Caudate nucleus (tissue), 63 donors: ENCODE measurements at places on chromosomes 11 and 22.
A peak's percentile ranks its signal among the peaks of the same experiment; 100 is the strongest.

DNA sequence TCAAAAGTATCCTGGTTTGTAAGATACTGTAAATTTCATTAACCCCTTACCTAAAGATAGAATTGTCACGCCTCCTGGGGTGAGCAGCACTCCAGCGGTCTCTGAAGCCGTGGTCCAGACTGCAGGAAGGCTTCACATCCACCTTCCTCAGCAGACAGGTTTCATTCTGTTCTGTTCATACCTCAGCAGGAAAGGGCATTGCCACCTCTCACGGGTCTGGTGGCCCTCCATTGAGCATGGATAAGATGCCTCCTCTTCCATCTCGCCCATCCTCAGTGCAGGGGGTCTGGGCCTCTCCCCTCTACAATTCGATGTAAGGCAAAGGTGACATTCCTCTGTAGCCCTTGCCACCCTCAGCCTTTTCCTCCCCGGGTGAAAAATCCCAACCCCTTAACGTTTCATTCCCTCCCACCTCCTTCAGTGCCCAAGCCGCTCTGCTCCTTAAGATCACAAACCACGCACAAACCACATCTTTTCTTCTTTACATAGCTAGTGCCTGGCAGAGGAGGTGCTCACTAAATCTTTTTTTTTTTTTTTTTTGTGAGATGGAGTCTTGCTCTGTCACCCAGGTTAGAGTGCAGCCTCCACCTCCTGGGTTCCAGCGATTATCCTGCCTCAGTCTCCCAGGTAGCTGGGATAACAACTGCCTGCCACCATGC lies 28.5 kb downstream of the RPUSD4 start:
- no peak for DNase-seq

DNA sequence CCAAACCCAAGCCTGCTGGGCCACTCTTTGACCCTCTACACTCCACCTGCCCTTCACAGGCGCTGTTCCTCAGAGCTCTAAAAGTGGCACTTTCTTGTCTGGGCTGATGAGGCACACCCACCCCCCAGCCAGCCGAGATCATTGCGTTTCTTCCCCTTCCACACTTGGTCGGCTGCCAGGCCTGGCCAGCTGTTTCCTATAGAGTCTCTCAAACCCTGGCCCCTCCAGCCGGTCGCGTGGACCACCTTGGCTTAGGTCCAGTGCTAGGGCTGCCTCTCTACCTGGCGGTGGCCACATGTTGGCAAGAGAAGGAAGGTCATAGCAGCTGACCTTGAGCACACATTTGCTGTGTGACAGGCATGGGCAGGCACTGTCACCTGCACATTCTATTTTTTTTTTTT lies 60.6 kb downstream of the PPP6R2 start:
- no peak for DNase-seq

GRCh38 chr11:104705490-104706190 lies 192.6 kb downstream of the CASP12 start:
- DNase-seq, result no peak

DNA sequence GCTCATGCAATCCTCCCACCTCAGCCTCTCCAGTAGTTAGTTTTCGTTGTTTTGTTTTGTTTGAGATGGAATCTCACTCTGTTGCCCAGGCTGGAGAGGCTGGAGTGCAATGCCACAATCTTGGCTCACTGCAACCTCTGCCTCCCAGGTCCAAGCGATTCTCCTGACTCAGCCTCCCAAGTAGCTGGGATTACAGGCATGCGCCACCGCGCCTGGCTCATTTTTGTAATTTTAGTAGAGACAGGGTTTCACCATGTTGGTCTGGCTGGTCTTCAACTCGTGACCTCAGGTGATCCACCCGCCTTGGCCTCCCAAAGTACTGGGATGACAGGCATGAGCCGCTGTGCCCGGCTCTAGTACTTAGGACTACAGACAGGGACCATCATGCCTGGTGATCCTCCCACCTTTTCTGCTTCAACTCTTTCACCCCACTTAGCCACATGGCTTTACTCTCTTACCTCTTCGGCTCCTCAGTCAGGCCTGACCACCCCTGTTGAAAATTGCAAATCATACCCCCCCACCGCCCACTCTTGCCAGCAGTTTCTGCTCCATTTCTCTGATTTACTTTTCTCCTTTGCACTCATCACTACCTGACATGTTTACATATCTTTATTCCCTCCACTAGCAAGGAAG lies 157.1 kb upstream of the GRK3 start:
- DNase-seq, result no peak

DNA sequence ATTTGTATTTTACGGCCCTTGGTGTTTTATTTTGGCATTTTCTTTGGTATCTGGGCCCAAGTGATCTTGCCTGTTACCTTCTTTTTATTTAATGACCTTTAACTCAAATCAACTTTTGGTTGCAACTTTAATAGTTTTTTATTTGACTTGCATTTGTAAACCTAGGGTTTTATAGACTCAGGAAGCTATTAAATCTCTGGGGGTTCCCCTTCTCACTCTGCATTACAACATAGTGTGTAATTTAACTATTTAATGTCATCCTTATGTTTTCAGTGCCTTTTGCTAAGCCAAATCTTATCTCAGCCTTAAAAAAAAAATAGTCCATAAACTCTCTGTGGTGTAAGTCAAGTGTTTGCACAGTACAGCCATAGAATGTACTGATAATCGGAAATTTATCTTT lies 3.4 kb downstream of the FJX1 start:
- DNase-seq, result no peak

DNA sequence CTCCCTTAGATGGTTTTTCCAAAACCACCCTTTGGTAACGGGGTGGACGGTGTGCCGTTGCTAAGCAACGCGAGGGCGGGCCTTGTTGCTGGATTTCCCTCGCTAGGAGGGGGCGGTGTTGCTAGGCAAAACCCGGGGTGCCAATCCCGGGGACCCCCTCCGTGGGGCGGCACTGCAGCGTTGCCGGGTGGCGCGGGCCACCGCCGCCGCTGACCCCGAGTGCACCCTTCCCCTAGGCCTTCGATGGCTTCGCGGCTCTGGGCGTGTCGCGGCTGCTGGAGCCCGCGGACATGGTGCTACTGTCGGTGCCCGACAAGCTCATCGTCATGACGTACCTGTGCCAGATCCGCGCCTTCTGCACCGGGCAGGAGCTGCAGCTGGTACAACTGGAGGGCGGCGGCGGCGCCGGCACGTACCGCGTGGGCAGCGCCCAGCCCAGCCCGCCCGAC lies 8.9 kb downstream of the EHBP1L1 start:
- no peak for DNase-seq

GRCh38 chr11:109956124-109956793 lies 136.9 kb upstream of the ZC3H12C start:
- DNase-seq, result no peak

DNA sequence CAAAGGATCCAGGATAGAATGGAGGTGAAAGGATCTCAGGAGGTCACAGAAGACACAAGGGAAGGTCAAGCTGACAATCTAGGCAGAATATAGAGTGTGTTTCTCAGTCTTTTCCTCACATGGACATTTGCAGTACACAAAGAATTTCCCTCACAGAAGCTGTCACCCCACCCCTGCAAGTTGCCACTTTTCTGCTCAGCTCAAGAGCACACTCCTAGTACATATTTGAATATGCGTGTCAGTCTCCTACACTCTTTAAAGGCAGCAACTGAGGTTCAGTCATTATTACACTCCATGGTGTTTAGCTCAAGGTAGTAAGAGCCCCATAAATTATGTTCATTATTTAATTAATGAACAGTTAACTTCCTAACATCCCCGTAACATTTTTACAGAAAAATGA lies 59.1 kb downstream of the ETS1 start:
- DNase-seq, result no peak

DNA sequence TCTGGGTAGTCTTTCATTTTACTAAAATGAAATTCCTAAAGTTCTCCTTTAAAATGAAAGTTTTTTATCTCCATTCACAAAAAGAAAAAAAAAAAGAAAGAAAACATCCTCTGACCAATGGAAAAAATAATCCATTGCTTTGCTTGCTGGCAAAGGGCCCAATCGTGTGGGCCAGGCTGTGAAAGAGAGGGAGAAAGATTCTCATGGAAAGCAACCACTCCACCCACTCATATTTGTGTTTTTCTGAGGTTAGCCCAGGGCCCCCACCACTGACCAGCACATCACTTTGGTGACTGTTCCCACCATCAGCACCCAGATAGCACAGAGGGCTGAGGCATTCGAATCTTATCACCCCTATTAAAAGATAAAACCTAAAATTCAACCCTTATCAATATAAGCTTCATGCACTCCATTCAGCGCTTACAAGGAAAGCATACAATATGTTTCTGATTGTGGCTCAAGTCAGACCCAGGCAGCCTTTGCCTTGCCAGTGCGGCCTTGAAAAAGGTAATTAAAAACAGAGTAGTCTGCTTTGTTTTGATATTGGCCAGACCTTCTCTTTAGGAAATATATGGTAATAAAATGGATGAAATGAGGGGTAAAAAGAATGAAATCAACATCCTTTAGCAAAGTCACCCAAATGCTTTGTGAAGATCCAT lies 192.8 kb downstream of the ETS1 start:
- DNase-seq, result no peak

DNA sequence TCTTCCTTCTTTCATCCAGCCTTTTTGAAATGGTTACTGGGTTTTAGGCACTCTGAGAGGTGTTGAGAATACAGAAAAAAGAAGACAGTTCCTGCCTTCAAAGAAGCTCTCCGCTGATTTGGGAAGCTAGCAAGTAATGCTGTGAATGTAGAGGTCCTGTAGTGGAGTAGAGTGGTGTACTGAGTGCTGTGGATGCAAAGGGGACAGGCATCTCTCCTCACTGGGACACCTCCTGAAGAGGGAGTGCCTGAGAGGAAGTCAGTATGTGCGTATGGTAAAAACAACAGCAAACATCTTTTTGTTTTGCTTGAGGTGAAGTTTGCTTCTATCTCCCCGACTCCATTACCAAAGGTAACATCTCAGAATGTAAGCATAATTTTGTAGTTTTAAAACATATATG lies 77.5 kb downstream of the EXT2 start:
- no peak for DNase-seq

DNA sequence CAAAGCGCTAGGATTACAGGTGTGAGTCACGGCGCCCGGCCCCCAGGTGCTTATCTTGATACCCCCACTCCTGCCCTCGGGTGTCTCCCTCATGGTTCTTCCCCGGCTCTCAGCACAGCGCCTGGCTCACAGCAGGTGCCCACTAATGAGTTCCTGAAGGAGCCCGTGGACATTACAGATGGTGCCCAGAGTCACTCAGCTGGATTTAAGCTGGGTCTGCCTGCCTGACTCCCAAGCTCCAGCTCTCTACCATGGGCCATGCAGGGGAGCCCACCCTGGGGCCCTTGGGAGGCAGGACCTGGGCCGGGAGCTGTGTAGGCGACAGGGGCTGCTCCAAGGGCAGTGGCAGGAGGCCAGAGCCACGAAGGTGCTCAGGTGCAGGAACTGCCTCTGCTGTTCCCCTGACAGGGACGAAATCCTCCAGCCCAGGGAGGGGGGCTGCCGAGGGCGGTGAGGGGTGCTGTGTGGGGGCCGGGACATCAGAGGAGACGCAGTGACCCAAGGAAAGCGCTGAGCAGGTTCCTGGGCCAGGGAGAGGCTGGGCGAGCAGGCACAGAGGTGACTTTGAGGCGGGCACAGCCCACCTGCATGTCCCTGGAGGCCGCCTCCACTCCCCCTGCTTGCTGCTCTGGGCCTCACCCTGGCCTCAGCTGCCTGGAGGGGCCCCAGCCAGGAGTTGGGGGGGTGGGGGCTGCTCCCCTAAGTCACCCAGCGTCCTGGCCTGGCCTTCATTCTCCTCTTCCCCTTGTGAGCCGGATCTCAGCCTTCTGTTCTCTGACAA lies 14.6 kb upstream of the FLRT1 start:
- no peak for DNase-seq

DNA sequence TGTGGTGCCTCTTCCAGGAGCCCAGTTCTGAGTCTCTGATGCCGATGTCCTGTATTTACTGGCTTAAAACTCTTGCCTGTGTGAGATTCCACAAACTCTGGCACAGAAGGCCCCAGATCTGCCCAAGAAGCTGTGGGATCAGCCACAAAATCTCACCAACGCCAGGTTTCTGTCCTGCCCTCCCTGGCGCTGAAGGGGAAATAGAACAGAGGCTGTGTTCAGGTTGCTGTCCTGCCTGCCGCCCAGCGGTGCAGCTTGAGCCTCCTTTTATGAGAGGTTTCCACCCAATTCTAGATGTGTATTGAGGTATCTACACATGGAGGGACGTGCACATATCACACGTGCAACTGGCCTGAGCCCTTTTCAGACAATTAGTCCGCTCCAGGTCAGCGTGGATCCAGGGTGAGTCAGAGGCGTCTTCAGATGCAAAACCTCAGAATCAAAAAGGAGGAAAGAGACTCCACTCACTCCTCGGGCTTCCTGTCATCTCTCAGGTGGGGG lies 2.2 kb downstream of the TMEM80 start:
- DNase-seq, result no peak

DNA sequence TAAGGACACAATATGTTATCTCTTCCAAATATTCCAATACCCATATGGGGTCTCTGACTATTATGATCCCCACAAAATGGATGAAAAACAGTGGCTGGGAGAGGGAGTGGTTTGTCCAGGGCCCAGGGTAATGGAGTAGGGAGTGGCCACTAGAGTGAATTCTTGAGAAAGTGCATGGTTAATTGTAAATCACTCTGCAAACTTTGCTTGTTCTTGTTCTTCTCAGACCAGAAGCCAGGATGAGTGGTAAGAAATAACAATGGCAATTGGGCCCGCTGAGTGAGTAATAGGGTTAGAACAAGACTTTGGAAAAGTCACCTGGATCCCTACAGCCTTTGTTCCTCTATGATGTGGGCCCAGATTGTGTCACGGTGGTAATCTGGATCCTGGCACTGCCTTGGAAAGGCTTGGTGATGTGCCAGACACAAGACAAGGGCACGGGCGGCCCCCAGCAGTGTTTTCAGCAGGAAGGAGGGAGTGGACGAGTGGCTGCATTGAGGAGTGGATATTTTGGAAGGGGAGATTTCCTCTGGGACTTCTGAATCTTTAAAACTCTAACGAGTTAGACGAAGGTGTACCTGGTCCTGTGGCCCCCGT lies 18.2 kb upstream of the KIRREL3 start:
- no peak for DNase-seq

- DNase-seq, result no peak
Measured at GRCh38 chr22:29519996-29520395, 33.6 kb downstream of the THOC5 start.

- DNase-seq, result no peak
Measured at GRCh38 chr11:122509091-122509490, 146.4 kb upstream of the UBASH3B start.

GRCh38 chr22:23282089-23282501 lies 101.8 kb downstream of the BCR start:
- peak; percentile 60 for DNase-seq

DNA sequence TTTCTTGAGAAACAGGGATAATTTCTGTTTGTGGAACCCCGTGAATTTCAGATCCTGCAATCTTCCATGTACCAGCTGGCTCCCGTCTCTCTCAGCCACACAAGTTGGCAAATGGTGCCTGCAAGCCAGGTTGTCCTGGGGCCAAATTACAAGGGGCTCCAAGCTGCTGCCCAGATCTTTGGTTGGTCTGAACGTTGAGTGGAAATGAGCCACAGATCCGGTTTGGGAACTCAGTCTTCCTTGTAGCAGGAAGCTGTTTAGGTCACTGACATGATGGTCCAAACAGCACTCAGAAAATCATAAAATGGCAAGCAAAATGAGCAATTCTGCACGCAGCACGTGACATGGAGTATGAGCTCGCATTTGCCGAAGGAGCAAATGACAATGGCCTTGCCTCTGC lies 1496.4 kb downstream of the TBC1D22A start:
- no peak for DNase-seq
